ENCODE measurements at places on chromosomes 12 and 14.

- no peak for DNase-seq
Measured at GRCh38 chr14:42224053-42224888, 617.6 kb downstream of the LRFN5 start.

GRCh38 chr12:121283388-121283787, 13.1 kb downstream of the CAMKK2 start:
- no peak for DNase-seq

- DNase-seq, result no peak
Measured at GRCh38 chr14:54877703-54878021, 25.0 kb downstream of the GCH1 start.

GRCh38 chr14:84272290-84272721, 1257.6 kb upstream of the FLRT2 start:
- DNase-seq, result no peak

GRCh38 chr14:69274321-69274720, 14.4 kb downstream of the GALNT16 start:
- no peak for DNase-seq

DNA sequence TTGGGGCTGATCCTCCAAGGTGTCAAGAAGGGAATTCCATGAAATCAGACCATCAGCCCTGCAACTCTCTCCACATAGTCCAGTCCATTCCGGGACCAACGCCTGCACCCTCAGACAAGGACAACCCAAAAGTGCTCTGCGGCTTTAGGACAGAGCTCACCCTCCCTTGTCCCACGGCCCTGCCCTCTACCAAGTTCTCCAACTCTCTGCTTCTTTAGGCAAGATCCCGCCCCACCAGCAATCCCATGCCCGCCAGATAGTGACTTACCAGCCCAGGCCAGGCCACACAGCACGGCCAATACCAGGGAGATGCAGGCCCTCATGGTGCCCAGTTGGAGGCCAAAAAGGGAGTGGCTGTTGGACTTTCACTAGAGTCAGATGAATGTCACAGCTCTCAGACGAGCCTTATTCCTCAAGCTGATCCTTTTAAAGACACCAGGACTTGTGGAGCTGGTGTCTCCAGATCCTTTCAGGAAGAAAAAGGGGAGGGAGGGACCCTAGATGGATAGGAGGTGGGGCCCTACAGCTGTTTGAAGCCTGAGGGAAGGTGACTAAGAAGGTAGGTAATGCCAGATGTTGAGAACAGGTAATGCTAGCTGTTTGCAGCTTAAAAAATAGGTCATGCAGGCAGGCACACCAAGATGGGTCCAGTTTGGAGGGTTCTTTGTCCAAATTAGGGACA, at the start of gene ENDOU:
Gene ENDOU (minus strand): TSS at position 400 of the 682 bp plus-strand sequence. CDS start 77 bp downstream, at position 323.
- DNase-seq, result no peak

All from effector CD4-positive, alpha-beta T cell (primary cell).